Osteocyte (in vitro differentiated cells): ENCODE measurements at places on chromosomes 4 and X. TPM values are rescaled to one million over a fixed set of nuclear protein-coding genes. Genes with fewer than 3 reads are reported as not detected.

MID2 gene
- 13.0 and 13.1 TPM in 2 replicates for total RNA-seq

GRCh38 chr4:106253364-106254129, 62.5 kb downstream of the TBCK start:
- H3K36me3 ChIP-seq = peaks cover 21% of the 10 kb centered on the region
- no peak overlapping the region for H3K4me3 ChIP-seq
- no peak for DNase-seq
- peaks cover 8% of the 10 kb centered on the region for H3K4me1 ChIP-seq
- H3K27ac ChIP-seq = no peak overlapping the region
- no peaks in the 10 kb centered on the region for H3K27me3 ChIP-seq

TSPYL2 gene
- total RNA-seq = 19.5 and 26.2 TPM in 2 replicates

GRCh38 chrX:133297284-133297683, 79.1 kb upstream of the TFDP3 start:
- H3K27me3 ChIP-seq = no peaks in the 10 kb centered on the region
- no peak for DNase-seq
- no peak overlapping the region for H3K4me3 ChIP-seq
- H3K27ac ChIP-seq = peak overlapping the region; percentile 48

EFHC2 gene
- not detected in 2 replicates for total RNA-seq

DNA sequence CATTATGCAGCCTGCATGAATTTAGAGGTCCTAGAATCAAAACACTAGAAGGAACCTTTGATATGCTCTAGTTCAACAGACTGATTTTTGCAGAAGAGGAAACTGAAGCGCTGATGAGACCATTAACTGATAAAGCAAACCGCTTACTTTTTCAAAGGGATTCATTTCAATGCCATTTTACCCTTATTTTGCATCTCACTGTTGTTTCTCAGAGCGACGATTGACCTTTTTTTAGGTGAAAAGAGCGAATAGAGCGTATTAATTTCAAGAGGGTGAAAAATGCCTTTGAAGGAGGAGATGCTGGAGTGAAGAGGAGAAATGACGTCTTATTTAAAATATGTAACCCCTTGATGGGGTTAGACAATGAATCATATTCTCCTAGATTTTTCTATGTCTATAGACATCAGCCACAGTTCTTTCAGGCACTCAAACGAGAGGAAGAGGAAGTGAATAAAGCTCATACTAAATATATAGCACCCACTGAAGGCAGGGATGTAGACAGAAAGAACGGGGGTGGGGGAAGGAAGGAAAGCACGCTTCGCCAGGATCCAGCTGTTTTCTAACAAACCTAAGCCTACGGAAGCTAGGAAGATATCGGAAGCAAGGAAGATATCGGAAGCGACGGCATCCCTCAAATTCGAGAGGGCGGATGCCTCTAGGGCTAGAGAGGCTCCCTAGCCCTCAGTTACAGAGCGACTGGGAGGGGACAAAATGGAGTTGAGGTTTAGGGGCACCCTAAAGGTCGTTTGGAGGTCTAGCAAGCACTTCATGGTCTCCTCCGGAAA, 848 bp downstream of the ACSL4 start:
- H3K36me3 ChIP-seq = peaks cover 2% of the 10 kb centered on the region
- H3K4me3 ChIP-seq = peak overlapping the region; percentile 98
- H3K27ac ChIP-seq = peak overlapping the region; percentile 99
- no peak for DNase-seq
- H3K27me3 ChIP-seq = no peaks in the 10 kb centered on the region

CSAG2 gene
- total RNA-seq = not detected in 2 replicates

ARHGAP36 gene
- total RNA-seq = not detected in 2 replicates

GRCh38 chrX:116881961-116882360, 419.2 kb upstream of the CT83 start:
- H3K27ac ChIP-seq = no peak overlapping the region
- H3K4me1 ChIP-seq = no peaks in the 10 kb centered on the region
- no peak overlapping the region for H3K4me3 ChIP-seq
- no peak for DNase-seq

- H3K27ac ChIP-seq = no peak overlapping the region
- DNase-seq = no peak
- H3K36me3 ChIP-seq = no peaks in the 10 kb centered on the region
- H3K27me3 ChIP-seq = no peaks in the 10 kb centered on the region
- H3K4me3 ChIP-seq = no peak overlapping the region
- H3K4me1 ChIP-seq = peaks cover under 1% of the 10 kb centered on the region
These were observed 81.5 kb upstream of the TEX13D start for GRCh38 chrX:124250835-124251437.

IGSF1 gene
- total RNA-seq = 2.9 and 3.1 TPM in 2 replicates

CTAG2 gene
- total RNA-seq = not detected in 2 replicates

DNA sequence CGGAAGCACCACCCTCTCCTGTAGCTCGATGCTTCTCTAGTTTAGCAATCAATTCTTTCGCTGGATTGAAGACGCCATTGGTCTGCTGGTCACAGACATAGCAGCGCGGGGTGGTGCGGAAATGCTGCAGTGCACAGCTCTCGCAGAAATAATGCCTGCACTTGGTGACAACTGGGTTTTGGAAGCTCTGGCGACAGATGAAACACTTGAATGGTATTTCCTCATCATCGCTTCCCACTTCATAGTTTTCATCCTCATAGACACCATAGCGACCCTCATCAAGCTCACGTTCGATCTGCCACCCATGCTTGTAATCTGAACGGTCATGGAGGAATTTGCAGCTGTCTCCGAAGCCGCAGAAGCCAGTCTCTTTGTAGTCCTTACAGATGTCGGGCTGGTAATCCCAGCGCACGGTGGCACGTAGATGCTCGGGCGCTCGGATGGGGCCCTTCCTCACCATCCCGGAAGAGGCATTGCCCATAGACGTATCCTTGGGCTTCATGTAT, 854 bp downstream of the RNF113A start:
- peaks cover 6% of the 10 kb centered on the region for H3K36me3 ChIP-seq
- no peaks in the 10 kb centered on the region for H3K27me3 ChIP-seq
- peak overlapping the region; percentile 97 for H3K4me3 ChIP-seq
- DNase-seq = no peak
- peak overlapping the region; percentile 96 for H3K27ac ChIP-seq

- H3K4me3 ChIP-seq = peak within 1 kb of the TSS; percentile 71
- H3K36me3 ChIP-seq = no peaks in the 10 kb centered on the region
- H3K27ac ChIP-seq = no peak within 1 kb of the TSS
- H3K4me1 ChIP-seq = peaks cover 14% of the 10 kb centered on the region
- H3K27me3 ChIP-seq = peaks cover 72% of the 10 kb centered on the region
These were observed at the start of gene DCHS2 for GRCh38 chr4:154491341-154492271. TSS of gene DCHS2 (minus strand) at chr4:154491799. CDS start at chr4:154491355, 444 bp downstream.

GLUD2 gene
- total RNA-seq = 0.31 and 0.40 TPM in 2 replicates

- no peak overlapping the region for H3K27ac ChIP-seq
- H3K4me1 ChIP-seq = peaks cover 11% of the 10 kb centered on the region
- no peak for DNase-seq
- no peaks in the 10 kb centered on the region for H3K36me3 ChIP-seq
- H3K27me3 ChIP-seq = no peaks in the 10 kb centered on the region
These were observed 31.2 kb upstream of the HGFAC start for GRCh38 chr4:3410401-3411135.

BEX1 gene
- total RNA-seq = 9.3 and 10.7 TPM in 2 replicates

TEC gene
- 0.13 TPM in 1 of 2 replicates, not detected in the other for total RNA-seq

DNA sequence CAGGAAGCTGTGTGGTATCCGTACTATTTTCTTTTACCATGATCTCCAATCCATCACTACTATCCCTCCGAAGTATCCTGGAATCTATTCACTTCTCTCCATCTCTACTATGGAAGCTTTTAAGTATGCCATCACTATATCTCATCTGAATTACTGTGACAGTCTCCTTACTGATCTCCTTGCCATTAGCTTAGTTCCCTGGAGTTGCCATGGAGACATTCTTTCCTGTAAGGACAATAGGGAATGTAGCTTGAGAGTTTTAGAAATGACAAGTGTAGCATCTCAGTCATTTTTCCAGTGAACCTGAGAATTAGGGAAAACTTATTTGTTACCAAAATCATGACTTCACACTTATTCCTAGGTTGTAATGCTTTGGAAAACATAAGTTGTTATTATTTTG, 86.3 kb downstream of the HPGD start:
- no peak overlapping the region for H3K27ac ChIP-seq
- no peak overlapping the region for H3K4me3 ChIP-seq
- no peaks in the 10 kb centered on the region for H3K27me3 ChIP-seq
- no peak for DNase-seq
- H3K4me1 ChIP-seq = peaks cover 18% of the 10 kb centered on the region

NHSL2 gene
- 7.3 and 7.6 TPM in 2 replicates for total RNA-seq

GRCh38 chrX:150446151-150446550, 83.0 kb downstream of the MAMLD1 start:
- H3K27ac ChIP-seq = no peak overlapping the region
- H3K4me3 ChIP-seq = no peak overlapping the region
- no peak for DNase-seq

- peaks cover 58% of the 10 kb centered on the region for H3K4me1 ChIP-seq
- no peak for DNase-seq
- H3K36me3 ChIP-seq = no peaks in the 10 kb centered on the region
- no peaks in the 10 kb centered on the region for H3K27me3 ChIP-seq
- H3K4me3 ChIP-seq = peak overlapping the region; percentile 0
These were observed 80.9 kb downstream of the CLDN34 start for GRCh38 chrX:10048076-10048475.

FGFRL1 gene
- total RNA-seq = 56.9 and 59.8 TPM in 2 replicates

ABCE1 gene
- total RNA-seq = 45.6 and 46.5 TPM in 2 replicates

GRCh38 chr4:24488399-24489164, 95.8 kb downstream of the DHX15 start:
- H3K27me3 ChIP-seq = peaks cover 25% of the 10 kb centered on the region
- H3K27ac ChIP-seq = no peak overlapping the region
- no peaks in the 10 kb centered on the region for H3K36me3 ChIP-seq
- H3K4me1 ChIP-seq = no peaks in the 10 kb centered on the region
- no peak overlapping the region for H3K4me3 ChIP-seq

DNA sequence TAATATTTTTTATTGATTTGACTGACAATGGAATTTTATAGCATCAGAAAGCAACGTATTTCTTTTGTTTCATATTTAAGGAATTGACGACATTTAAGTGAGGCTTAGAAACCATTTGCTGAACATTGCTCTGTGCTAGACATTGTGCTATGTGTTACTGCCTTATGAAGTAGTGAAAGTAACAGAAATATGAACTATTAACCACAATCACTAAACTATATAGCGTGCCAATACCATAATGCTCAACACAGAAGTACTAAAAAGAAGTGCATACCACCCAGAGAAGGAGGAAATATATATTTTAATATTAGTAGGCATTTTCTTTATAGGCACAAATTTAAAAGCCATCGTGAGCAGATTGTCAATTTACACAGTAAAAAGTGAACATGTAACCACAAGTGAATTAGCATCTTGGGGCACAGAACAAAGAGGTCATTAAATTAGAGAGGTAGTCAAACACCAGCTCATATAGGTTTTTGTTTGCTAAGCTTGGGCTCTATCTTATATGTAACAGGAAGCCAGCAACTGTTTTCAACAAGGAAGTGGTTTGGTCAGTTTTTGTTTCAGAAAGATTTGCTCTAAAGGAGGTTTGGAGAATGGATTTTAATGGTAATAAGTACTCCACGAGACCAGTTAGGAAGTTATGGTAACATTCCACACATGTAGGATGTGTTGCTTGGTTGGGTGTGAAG, 270.7 kb downstream of the GRXCR1 start:
- H3K27ac ChIP-seq = no peak overlapping the region
- H3K4me1 ChIP-seq = no peaks in the 10 kb centered on the region
- no peaks in the 10 kb centered on the region for H3K36me3 ChIP-seq

PNCK gene
- 3.6 and 5.1 TPM in 2 replicates for total RNA-seq

GRCh38 chrX:42075032-42075431, 151.7 kb upstream of the CASK start:
- H3K36me3 ChIP-seq = no peaks in the 10 kb centered on the region
- no peak for DNase-seq
- H3K27me3 ChIP-seq = no peaks in the 10 kb centered on the region
- no peak overlapping the region for H3K27ac ChIP-seq
- no peak overlapping the region for H3K4me3 ChIP-seq
- H3K4me1 ChIP-seq = no peaks in the 10 kb centered on the region
